Renal cortex interstitium (tissue), 15 donors: ENCODE measurements at places on chromosomes 13 and 19. TPM values are rescaled to one million over a fixed set of nuclear protein-coding genes. Genes with fewer than 3 reads are reported as not detected.

The ZSCAN4 gene
- polyA plus RNA-seq: not detected

The CPB2 gene
- polyA plus RNA-seq: 0.14 TPM

The NECTIN2 gene
- 171 TPM for polyA plus RNA-seq

The MYO16 gene
- polyA plus RNA-seq: 0.60 TPM

The RELB gene
- polyA plus RNA-seq: 4.0 TPM

The CYP4F11 gene
- polyA plus RNA-seq: 0.17 TPM

The KIR3DL1 gene
- polyA plus RNA-seq: not detected

The ZNF560 gene
- 0.67 TPM for polyA plus RNA-seq

The PDX1 gene
- not detected for polyA plus RNA-seq

The KLK6 gene
- 29.7 TPM for polyA plus RNA-seq

The CGB8 gene
- polyA plus RNA-seq: not detected

The ETV2 gene
- 2.0 TPM for polyA plus RNA-seq

The CEACAM3 gene
- polyA plus RNA-seq: 0.09 TPM

The ZGLP1 gene
- polyA plus RNA-seq: 9.7 TPM

The POSTN gene
- polyA plus RNA-seq: 387 TPM

The SIGLEC14 gene
- polyA plus RNA-seq: 0.60 TPM

The PGLYRP2 gene
- polyA plus RNA-seq: not detected

The CEP89 gene
- polyA plus RNA-seq: 30.2 TPM

The PSG3 gene
- polyA plus RNA-seq: 0.17 TPM

The ZNF835 gene
- polyA plus RNA-seq: 3.5 TPM

The ZNF208 gene
- 9.8 TPM for polyA plus RNA-seq

The TM9SF2 gene
- 193 TPM for polyA plus RNA-seq

The CGB5 gene
- not detected for polyA plus RNA-seq

The SLC8A2 gene
- polyA plus RNA-seq: 0.26 TPM

The ZNF723 gene
- 0.09 TPM for polyA plus RNA-seq

The SGCG gene
- polyA plus RNA-seq: 3.4 TPM

The ACP7 gene
- polyA plus RNA-seq: 0.72 TPM

The MRI1 gene
- 42.0 TPM for polyA plus RNA-seq

The PRR19 gene
- polyA plus RNA-seq: 2.7 TPM

The FBXO46 gene
- polyA plus RNA-seq: 12.2 TPM

The MZF1 gene
- polyA plus RNA-seq: 34.1 TPM

The RXFP2 gene
- polyA plus RNA-seq: 2.4 TPM

The DACT3 gene
- polyA plus RNA-seq: 29.3 TPM

The SCEL gene
- polyA plus RNA-seq: not detected

The VSTM2B gene
- 0.64 TPM for polyA plus RNA-seq

The CEACAM7 gene
- not detected for polyA plus RNA-seq

The RASAL3 gene
- 0.51 TPM for polyA plus RNA-seq

The UTP14C gene
- 36.6 TPM for polyA plus RNA-seq
